ENCODE measurements at places on chromosomes 2 and 18. TPM values are rescaled to one million over a fixed set of nuclear protein-coding genes. Genes with fewer than 3 reads are reported as not detected.

GRCh38 chr2:126674075-126674744, 18.3 kb downstream of the GYPC start:
- no peak overlapping the region for H3K27ac ChIP-seq
- no peaks in the 10 kb centered on the region for H3K27me3 ChIP-seq
- no peak overlapping the region for H3K4me3 ChIP-seq
- no peaks in the 10 kb centered on the region for H3K4me1 ChIP-seq
- DNase-seq, result no peak

GRCh38 chr18:45839414-45840395, 14.2 kb downstream of the SIGLEC15 start:
- no peak overlapping the region for H3K27ac ChIP-seq
- no peaks in the 10 kb centered on the region for H3K36me3 ChIP-seq
- no peak for DNase-seq
- no peak overlapping the region for H3K4me3 ChIP-seq
- H3K27me3 ChIP-seq, result no peaks in the 10 kb centered on the region

DNA sequence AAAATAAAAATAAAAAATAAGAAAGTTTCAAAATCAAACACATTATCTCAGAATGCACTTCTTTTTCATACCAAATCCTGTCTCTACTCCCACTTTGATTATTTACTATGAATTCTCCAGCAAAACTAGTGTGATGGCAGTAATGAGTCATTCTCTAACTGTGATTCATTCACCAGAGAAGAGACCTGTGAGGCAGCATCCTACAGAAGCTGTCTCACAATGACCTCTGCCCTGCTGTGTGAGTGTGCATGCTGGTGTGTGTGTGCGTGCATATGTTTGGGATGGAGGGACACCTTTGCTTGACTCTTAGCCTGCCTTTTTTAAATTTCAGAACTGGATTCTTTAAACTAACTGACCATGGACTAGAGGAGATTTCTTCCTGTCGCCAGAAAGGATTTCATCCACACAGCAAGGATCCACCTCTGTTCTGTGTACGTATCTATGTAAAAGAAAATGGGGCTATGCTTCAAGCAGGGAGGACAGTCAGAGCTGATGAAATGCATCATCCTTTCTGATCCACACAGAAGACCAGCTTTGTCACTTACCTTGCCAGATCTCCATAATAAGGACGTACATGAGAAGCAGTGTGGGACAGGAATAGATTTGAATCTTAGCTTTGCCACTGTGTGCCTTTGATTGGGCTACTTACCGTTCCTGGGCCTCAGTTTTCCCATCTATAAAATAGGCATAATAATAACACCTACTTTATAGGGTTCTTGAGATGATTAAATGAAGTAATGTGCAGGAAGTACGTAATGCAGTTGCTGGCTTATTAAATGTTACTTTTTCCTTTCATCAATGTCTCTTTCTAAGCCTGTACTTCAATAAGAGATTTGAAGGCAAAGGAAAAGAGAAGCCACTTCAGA, 31.2 kb downstream of the STAMBP start:
- no peak overlapping the region for H3K27ac ChIP-seq
- peaks cover 5% of the 10 kb centered on the region for H3K4me1 ChIP-seq
- DNase-seq, result no peak
- no peak overlapping the region for H3K4me3 ChIP-seq
- peaks cover 24% of the 10 kb centered on the region for H3K36me3 ChIP-seq

- peaks cover 3% of the 10 kb centered on the region for H3K36me3 ChIP-seq
- no peaks in the 10 kb centered on the region for H3K27me3 ChIP-seq
- no peaks in the 10 kb centered on the region for H3K4me1 ChIP-seq
- no peak overlapping the region for H3K27ac ChIP-seq
- DNase-seq, result no peak
- no peak overlapping the region for H3K4me3 ChIP-seq
These were observed 15.2 kb downstream of the BOK start for GRCh38 chr2:241573741-241574140.

DNA sequence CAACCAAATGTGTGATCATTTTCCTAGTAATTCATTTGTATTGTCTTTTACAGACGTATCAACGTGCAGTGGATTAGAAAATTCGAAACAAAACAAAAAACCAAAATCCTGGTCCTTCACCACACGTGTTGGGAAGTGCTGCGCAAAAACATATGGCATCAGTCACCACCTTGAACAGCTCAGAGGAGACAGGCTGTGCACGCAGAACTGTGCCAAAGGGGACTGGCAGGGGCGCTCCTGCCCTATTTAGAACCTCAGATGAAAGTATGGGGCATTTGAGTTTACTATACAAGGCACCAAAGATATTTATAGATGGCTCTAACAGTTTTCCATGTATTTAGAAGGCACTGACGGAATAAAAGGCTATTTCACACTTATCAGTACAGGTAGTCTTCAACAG, 42.3 kb downstream of the NOL10 start:
- no peak overlapping the region for H3K4me3 ChIP-seq
- no peaks in the 10 kb centered on the region for H3K27me3 ChIP-seq
- peaks cover 57% of the 10 kb centered on the region for H3K36me3 ChIP-seq
- no peaks in the 10 kb centered on the region for H3K4me1 ChIP-seq
- no peak for DNase-seq

GRCh38 chr2:40384233-40384632, 67.7 kb downstream of the SLC8A1 start:
- DNase-seq, result no peak
- no peaks in the 10 kb centered on the region for H3K27me3 ChIP-seq
- H3K4me1 ChIP-seq, result no peaks in the 10 kb centered on the region
- H3K27ac ChIP-seq, result no peak overlapping the region
- no peaks in the 10 kb centered on the region for H3K36me3 ChIP-seq

- H3K36me3 ChIP-seq, result no peaks in the 10 kb centered on the region
- H3K27ac ChIP-seq, result no peak overlapping the region
- no peaks in the 10 kb centered on the region for H3K27me3 ChIP-seq
- no peak overlapping the region for H3K4me3 ChIP-seq
These were observed 185.9 kb upstream of the TPO start for GRCh38 chr2:1227274-1227900.

The IL1RL1 gene
- not detected for total RNA-seq

The CERKL gene
- not detected for total RNA-seq

The SLC16A14 gene
- total RNA-seq, result 2.4 TPM

All from B cell (primary cell).